Activated T-helper 1 cell treated with anti-CD3 and anti-CD28 coated beads, Interleukin-2, amount 50 U/mL, for 16 hours (primary cell): ENCODE measurements at places on chromosomes 12 and 14.
A peak's percentile ranks its signal among the peaks of the same experiment; 100 is the strongest.

GRCh38 chr12:41466802-41467201, 278.7 kb downstream of the PDZRN4 start:
- DNase-seq = no peak

DNA sequence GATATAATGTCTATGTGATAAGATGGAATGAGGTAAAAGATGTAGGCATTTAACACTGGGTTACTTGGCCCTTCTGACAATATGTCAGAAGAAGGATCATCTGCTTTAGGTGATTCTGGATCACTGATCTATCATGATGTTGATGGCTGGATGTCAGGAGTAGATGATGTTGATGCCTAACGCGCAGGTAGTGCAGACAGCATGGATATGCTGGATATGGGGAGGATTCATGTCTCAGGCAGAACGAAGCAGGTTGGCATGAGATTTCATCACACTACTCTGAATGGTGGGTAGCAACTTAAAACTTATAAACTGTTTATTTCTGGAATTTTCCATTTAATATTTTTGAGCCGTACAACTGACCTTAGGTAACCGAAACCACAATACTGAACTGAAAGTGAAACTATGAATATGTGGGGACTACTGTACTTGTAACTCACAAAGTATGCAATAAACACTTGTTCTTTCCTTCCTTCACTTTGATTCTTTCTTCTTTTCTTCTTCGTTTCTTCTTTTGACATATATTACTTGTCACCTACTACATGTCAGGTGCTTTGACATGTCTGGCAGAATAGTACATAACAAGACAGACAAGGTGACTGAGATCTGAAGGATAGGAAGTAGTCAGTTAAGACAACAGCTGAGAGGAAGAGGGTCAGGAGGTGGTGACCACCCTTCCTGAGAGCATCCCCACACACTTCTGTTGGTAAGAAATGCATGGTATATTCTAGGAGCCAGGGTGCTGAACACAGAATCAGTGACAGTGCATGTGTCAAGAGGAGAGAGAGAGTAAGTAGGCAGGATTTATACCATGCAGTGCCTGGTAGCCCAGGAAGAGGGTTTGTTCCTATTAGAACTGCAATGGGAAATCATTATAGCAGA, 238.8 kb downstream of the PPFIA2 start:
- DNase-seq = no peak

GRCh38 chr14:59356767-59357166, 108.4 kb downstream of the GPR135 start:
- no peak for DNase-seq

GRCh38 chr12:107528731-107529365, 156.8 kb upstream of the PWP1 start:
- no peak for DNase-seq

- no peak for DNase-seq
Observed at GRCh38 chr14:89391123-89391522, 25.9 kb downstream of the FOXN3 start.

DNA sequence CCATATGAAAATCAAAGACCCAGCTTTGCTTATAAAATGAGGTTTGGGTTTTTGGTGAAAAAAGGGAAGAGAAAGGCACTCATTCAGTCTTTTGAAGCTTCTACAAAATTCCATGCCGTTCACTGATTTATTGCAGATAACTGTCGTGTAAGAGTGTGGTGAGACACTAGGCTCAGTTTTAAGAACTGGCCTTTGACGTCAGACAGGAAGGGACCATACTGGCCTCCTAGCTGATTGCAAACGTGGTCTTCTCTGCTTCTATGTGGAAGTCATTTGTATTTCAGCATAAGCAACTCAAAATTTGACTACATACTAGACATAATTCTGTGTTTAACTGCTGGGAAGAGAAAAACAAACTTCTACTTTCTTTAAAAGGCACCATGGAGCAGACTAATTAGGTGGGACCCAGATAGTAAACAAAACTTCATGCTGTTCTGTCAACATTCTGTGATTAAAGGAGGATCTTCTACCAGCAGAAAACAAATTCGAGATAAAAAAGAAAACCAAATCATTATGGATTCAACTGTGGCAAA, 168.7 kb downstream of the TTC7B start:
- no peak for DNase-seq

GRCh38 chr14:69055999-69056788, 77.1 kb upstream of the ACTN1 start:
- no peak for DNase-seq

DNA sequence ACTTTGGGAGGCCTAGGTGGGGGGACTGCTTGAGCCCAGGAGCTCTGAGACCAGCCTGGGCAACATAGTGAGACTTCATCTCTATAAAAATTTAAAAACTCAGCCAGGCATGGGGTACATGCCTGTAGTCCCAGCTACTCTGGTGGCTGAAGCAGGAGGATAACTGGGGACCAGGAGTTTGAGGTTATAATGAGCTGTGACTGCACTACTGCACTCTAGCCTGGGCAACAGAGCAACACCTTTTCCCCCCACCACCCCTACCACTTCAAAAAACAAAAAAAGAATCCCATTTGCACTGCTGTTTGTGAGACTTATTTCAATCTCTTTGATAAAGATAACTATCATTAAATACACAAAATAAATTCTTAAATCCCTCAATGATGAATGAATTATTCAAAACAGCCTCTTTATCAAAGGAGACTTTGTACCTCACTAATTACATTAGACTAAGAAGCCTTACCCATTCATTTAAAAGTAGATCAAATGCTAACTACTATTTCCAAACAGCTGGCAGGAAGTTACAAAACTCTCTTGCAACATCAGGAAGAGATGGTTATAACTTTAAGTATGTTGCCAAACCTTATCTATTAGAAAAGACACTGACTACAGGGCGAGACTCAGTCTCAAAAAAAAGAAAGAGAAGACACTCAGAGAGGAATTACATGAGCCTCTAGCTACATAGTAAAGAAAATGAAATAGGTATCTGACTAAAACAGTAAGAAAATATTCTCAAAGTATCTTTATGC, 14.7 kb downstream of the BLTP3B start:
- DNase-seq = no peak

DNA sequence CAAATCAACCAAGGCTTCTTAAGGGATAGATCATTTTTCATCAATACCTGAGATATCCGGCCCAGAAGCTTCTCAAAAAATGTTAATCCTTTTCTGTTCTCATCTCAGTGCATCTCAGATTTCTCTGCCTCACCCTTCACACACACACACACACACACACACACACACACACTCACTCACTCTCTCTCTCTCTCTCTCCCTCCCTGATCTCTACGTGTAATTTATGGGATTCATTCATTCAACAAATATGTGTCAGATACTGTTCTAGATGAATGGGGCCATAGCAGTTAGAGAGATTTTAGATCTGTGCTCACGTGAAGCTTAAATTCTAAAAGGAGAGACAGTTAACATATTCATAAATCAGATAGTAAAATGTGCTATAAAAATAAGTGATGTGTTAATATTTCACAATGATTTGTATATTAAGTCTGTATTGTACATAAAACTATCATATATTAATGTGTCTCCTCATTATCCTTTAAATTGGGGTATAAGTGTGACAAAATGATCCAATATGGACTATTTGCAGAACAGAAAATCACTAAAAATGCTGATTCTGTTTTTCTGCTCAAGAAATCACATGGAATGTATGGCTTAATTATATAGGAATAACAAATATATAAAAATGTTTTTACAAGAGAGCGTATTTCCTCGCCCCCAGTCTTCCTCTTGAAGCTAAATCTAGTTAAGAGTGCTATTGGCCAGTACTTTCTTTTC, 7.3 kb upstream of the FRMD6 start:
- no peak for DNase-seq

DNA sequence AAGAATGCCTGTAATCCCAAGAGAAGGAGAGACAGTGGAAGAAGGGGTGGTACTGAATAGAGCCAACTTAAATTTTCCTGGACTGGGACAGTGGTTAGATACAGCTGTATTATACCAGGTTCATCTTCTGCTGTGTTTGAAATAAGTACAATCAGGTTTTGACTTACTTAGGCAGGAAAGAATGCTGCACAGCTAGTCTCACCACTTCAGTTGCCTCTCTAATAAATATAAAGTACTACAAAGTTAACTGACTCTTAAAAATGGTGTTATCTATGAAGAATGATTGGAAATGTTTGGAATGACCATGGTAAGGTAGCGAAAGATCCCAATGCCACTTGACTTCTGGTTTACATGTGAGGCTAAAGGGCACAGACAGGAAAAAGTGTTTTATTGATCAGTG, 652.1 kb downstream of the NOVA1 start:
- no peak for DNase-seq

DNA sequence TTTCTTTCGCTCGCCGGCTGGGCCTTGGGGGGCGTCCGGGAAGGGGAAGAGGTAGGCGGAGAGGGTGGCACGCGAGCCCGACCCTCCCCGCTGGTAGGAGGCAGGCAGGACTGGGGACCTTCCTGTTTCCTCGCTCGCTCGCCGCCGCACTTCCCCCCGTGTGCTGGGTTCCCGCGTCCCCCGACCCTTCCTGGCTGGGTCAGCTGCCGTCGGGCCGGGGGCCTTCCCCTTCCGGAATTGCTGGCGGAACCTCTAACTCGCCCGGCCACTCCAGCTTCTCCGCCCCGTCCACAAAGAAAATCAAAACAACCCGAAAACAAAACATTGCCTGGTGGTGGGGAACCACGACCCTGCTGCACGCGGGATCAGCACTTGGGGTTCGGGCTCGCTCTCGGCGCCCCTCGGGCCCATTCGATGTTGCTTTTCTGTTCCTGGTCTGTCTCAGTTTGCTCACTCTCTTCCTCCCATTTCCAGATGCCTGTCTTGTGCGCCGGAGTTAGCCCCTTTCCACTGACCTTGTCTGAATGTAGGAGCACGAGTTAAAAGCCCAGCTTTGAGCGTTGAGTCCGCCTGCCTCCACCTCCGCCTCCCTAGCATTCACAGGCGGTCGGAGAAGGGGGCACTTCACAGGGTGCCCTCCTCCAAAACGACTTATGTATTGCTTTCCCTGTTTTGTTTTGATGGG, 581 bp downstream of the PAPOLA start:
- peak; percentile 2 for DNase-seq

DNA sequence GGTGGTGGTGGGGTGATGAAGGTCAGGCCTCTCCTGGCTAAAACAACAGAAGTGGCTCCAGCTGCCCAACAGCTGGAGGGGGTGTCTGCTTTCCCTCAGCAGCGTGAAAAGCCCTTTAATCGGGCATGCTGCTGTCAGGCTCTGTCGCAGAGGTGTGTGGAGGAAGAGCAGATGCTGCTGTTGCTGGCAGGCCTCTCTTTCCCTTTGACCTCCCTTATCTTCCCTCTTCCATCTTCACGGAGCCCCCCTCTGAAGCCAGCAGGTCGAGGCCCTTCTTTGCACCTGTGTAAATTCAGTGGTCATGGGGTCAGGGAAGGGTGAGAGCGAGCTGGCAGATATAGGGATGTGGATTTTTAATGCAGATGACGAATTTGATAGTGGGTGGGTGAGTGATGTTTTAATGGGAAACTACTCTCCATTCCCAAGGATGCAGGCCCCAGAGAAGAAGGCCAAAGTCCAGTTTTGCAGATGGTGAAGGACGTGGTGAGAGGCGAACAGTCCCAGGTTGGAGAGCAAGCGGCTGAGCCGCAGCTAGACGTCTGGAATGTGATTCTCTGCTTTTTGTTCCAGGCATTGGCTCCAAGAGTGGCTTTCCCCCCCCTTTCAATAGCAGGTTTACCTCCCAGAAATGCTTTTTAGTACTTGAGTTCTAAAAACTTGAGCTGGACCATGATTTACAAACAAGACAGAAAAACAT, 64.0 kb downstream of the SMOC1 start:
- DNase-seq = no peak

DNA sequence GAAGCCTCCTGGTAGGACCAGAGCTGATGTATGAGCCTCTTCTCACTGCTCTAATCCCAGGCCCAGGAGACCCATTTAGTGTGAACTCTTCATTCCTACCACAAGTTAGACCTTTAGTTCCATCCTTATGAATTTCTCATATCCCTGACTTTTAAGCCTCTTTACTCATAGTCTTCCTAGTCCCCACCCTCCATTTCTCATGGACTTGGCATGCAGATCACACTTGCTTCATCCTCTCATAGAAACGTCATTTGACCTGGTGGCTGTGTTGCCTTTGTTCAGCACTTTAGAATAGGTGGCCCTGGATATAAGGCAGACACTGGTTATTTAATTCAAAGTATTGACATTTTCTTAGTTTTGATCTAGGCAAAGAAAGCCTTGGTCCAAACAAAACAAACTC, 99.5 kb downstream of the SLC16A7 start:
- DNase-seq = no peak

DNA sequence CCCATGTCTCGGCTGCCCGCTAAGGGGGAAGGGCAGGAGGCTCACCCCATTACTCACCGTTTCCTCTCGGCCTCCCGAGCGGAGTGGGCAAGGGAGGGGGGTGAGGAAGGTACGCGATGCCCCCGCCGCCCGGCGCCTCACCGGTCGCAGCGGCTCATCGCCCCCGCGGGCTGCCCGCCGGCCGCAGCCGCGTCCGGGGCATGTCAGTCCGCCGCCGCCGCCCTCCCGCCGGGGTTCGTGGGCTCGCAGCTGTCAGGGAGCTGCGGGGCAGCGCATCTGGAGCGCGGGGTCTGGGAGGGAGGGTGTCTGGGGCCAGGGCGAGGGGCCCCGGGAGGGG, 461 bp downstream of the SLC8A3 start:
- no peak for DNase-seq

- no peak for DNase-seq
Observed at GRCh38 chr12:57842342-57843294, 3.9 kb downstream of the CTDSP2 start.

DNA sequence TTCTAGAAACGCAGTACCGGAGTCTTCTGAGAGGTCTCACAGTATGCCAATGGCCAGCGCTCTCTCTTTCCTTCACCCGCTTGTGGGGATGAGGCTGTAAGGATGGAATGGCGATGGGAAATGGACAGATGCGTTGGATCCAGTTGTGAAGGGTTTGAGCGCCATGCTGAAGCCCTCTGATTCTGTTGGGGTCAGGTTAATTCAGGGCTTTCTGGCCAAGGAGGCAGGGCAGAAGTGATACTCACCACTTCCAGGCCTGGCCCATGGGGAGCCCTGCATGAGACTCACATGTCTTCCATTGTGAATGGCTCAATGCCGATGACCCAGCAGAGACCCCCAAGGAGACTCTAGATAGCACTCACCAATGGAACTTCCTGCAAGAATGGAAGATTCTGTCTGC, 114.3 kb downstream of the BCL11B start:
- no peak for DNase-seq

GRCh38 chr12:117049295-117049694, 49.9 kb downstream of the TESC start:
- DNase-seq = no peak

DNA sequence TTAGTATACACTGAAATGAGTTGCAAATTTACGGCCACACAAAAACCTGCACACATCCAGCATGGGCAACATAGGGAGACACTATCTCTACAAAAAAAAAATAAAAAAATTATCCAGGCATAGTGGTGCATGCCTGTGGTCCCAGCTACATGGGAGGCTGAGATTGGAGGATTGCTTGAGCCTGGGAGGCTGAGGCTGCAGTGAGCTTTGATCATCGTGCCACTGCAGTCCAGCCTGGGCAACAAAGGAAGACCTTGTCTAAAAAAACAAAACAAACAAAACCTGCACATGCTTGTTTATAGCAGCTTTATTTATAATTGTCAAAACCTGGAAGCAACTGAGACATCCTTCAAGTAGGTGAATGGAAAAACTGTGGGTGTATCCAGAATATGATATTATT, 4.9 kb upstream of the TOMM20L start:
- no peak for DNase-seq
